A673 (cell line): ENCODE measurements at places on chromosomes 2 and 18. TPM values are rescaled to one million over a fixed set of nuclear protein-coding genes. Genes with fewer than 3 reads are reported as not detected.

DNA sequence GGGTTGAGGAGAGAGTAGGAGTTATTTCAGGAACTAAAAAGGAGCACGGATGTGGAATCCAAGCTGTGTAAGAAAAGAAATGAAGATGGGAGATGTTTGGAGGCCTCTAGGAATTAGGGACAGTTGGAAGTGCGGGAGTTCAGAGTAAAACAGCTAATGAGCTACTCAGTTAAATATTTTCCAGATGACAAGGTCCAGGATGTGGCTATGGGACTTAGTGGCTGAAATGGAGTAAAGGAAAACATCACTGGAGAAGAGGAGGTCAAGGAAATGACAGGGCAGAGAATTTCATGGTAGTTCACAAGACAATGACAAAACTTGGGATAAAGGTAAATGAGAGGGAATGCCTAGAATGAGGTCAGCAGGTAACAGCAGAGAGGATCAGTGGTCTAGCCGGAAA, 13.0 kb downstream of the GPR155 start:
- DNase-seq: no peak

The ANTXR1 gene
- 160 and 181 TPM in 2 replicates for total RNA-seq

DNA sequence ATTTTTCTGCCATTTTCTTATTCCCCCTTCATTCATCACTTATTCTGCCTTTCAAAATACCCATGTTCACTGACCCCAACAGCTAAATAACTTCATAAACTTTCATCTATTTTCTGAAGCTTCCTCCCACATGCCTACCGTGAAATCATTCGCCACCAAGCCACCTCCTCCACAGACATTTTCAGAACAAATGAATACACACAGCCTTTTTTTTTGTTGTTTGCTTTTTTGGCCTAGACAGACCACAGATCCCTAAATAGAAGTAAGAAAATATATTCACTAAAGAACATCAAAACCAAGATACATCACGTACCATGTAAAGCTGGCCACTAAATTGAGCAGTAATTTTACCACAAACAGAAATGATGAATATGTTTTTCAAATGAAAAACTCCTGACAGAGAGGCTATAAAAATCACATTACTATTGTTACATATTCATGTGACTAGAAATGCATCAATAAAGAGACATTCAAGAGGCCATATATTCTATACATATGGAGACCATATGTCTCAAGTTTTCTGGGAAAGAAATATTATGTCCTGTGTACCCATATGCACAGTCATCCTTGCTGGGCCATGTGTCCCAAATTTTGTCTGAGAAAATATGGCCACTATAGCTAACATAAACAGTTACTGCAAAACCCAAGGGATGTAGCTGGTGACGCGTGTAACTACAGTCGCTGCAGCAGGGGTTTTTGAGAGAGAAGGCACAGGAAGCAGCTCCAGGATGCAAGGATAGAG, 200.3 kb downstream of the FBXO15 start:
- no peak for DNase-seq

DNA sequence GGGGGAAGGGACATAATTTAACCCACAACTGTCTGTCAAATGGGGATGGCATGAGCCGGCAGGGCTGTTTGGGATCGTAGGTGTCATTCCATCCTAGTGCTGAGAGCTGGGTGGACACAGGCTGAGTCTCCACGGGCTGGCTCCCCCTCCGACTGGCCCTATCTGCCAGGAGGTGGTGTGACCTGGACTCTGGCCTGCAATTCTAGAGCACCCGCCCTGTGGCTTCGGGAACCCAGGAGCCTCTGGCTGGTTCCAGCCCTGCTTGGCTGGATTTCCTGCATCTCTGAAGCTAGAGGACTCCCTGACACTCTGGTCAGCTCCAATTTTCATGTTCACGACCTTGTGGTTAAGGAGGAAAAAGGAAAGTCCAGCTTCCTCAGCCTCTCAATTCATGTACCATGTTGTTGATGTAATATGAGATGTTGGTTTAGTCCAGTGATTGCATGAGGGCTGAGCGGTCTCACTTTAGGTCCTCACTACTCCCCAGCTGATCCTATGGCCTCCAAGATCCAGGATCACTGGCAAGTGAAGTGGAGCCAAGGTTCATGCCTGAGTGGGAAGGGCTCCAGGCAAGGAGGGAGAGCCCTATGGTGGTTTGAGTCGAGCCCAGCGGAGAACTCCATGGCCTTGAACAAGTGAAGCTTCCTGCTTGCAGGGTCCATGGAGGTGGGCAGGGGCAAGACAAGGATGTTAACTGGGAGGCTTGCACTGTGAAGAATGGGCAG, 169.1 kb downstream of the NDUFA10 start:
- no peak for DNase-seq

DNA sequence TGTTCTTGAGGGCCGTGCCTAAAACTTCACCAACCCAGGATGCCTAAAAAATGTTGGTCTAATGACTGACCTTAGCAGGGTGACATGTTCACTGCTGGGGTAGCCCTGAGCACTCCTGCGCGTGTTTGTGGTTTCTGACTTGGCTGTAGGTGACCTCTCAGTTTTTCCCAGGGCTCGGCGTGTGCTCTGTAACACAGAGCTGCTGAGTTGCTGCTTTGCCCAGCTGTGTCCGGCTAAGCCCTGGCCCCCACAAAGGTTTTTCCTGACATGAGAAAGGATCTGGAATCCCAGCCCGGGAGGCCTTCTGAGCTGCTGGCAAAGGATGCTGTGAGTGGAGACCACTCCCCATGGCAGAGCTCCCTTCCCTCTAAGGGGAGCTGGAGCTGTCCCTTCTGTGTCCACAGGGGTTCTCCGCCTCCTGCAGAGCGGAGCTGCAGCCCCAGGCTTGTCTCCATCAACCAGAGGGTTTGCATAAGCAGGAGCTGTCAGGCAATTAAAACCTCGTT, 52.7 kb downstream of the CRIM1 start:
- peak; percentile 23 for DNase-seq

The SLC9A2 gene
- not detected in 2 replicates for total RNA-seq

DNA sequence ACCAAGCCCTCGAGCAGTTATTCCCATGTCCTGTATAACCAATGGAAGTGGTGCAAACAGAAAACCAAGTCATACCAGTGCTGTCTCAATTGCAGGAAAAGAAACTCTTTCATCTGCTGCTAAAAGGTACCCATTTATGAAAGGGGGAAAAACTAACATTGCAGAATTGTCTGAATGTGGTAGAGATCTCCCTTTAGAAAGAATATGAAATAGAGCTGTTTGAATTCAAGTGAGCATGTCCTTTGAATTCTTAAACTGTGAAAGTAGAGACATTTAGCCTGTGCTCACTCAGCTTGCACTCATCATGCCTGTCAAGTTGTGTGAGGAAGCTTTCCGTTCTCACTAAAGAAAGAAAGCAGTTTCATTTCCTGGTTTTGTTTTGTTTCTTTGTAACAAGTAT, 87.4 kb downstream of the EML4 start:
- DNase-seq: no peak

- no peak for DNase-seq
These were observed 4.8 kb downstream of the RNPEPL1 start for GRCh38 chr2:240573071-240573515.

The SIX3 gene
- total RNA-seq: 0.56 and 0.59 TPM in 2 replicates

DNA sequence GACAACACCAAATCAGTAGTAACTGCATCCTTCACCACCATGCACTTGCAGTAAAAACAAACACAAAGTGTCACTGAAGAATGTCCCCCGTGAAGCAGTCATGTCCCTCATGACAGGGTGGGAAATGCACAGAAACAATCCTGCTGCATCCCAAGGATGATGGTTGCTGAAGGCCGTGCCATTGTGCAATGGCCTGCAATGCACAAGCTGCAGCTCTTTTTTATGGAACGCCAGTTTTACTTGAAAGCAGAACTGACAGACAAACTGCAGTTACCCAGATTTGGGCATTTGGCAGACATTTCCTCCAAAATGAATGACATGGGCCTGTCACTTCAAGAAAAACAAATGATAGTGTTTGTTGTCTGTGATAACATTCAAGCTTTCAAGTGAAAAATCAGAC, 2.4 kb upstream of the CHST10 start:
- DNase-seq: no peak
